Naive B cell (primary cell): ENCODE measurements at places on chromosomes 1 and 21. TPM values are rescaled to one million over a fixed set of nuclear protein-coding genes. Genes with fewer than 3 reads are reported as not detected.

- DNase-seq = no peak
- H3K36me3 ChIP-seq = no peaks in the 10 kb centered on the region
- no peaks in the 10 kb centered on the region for H3K4me1 ChIP-seq
These were observed 80.9 kb downstream of the LRRC53 start for GRCh38 chr1:74431531-74431930.

- H3K27ac ChIP-seq = no peak overlapping the region
- H3K4me1 ChIP-seq = peaks cover 7% of the 10 kb centered on the region
- peaks cover 11% of the 10 kb centered on the region for H3K36me3 ChIP-seq
- no peak for DNase-seq
- H3K4me3 ChIP-seq = no peak overlapping the region
- no peaks in the 10 kb centered on the region for H3K27me3 ChIP-seq
These were observed 80.1 kb downstream of the BACH1 start for GRCh38 chr21:29378832-29379231.

DNA sequence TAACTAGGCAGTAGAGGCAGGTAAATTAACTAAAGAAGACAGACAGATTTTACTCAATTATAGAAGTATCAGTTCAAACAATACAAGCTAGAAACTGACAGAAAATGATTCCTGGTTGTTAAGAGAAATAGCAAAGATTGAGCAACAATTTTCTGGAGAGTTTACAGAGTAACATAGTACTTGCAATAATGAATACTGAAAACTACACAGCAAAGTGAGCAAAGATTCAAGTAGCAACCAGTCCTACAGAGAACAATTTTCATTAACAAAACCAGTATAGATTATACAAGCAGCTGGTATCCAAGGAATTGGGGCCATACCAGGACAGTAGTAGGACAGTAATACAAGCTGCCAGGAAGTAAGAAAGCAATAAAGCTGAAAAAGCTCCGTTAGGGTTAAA lies 37.6 kb downstream of the EYA3 start:
- H3K4me3 ChIP-seq = no peak overlapping the region
- H3K36me3 ChIP-seq = peaks cover 8% of the 10 kb centered on the region
- H3K27ac ChIP-seq = no peak overlapping the region
- H3K27me3 ChIP-seq = no peaks in the 10 kb centered on the region
- DNase-seq = no peak

CYP4A22 gene
- polyA plus RNA-seq = not detected

DNA sequence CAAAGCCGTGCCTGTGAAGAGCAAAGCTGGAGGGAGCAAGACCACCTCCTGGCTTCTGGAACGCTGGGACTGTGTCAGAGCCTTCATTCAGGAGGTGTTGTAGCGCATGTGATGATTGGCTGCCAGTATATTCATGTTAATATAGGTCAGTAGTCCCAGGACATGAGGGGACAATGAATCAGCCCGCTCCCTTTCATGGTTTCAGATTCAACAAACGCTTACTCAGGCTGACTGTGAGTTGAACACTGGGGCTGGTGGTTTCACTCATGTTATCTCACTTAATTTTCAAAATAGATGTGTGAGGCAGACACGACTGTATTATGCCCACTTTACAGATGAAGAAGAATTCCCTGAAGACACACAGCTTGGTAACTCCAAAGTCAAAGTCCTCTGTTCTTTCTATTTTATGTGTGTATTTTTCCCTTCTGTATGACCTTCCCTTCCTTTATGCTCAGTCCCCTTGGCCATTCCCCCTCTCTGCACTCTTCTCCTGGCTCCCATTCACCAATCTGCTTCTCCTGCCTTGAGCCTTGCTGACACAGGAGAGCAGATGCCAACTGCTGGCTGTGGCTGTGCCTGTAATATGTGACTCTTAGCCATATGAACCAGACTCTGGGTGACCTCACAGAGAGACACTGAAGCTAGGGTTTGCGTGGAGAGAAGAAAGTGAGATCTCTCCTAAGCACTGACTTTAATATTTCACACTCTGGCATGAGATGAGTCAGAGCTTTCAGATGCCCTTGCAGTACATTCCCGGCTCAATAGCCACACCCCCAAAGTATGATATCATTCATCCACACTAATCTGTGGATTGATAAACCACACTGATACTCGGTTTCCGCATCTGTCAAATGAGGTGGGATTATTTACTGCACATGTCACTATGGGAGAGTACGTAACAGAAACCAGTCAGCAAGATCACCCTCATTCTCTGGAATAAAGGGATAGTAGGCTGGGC lies 31.4 kb upstream of the KIRREL1 start:
- H3K27me3 ChIP-seq = peaks cover 30% of the 10 kb centered on the region
- peaks cover under 1% of the 10 kb centered on the region for H3K4me1 ChIP-seq
- H3K4me3 ChIP-seq = no peak overlapping the region

MX1 gene
- 62.0 TPM for polyA plus RNA-seq

TNFRSF18 gene
- polyA plus RNA-seq = 2.4 TPM

DNA sequence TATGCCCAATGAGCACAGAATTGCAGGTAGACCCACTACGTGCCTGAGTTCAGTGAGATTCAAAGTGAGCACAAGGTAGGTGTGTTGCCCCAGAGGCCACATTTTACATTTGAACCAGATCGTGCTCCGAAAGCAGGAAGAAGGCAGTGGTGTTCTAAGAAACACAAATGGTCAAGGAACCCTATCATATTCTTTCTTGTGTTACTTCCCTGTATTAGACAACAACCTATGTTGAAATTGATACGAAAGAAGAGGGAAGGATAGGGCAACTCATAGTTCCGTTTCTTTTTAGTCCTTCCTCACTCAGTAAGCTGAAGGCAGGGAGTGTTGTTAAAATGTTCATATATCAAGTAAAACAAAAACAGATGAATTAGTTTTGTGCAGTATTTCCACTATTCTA lies 33.9 kb downstream of the OLFML2B start:
- H3K4me3 ChIP-seq = no peak overlapping the region
- H3K27ac ChIP-seq = no peak overlapping the region
- peaks cover 5% of the 10 kb centered on the region for H3K36me3 ChIP-seq
- H3K4me1 ChIP-seq = no peaks in the 10 kb centered on the region
